ENCODE measurements at places on chromosomes 2 and 18. TPM values are rescaled to one million over a fixed set of nuclear protein-coding genes. Genes with fewer than 3 reads are reported as not detected.

DNA sequence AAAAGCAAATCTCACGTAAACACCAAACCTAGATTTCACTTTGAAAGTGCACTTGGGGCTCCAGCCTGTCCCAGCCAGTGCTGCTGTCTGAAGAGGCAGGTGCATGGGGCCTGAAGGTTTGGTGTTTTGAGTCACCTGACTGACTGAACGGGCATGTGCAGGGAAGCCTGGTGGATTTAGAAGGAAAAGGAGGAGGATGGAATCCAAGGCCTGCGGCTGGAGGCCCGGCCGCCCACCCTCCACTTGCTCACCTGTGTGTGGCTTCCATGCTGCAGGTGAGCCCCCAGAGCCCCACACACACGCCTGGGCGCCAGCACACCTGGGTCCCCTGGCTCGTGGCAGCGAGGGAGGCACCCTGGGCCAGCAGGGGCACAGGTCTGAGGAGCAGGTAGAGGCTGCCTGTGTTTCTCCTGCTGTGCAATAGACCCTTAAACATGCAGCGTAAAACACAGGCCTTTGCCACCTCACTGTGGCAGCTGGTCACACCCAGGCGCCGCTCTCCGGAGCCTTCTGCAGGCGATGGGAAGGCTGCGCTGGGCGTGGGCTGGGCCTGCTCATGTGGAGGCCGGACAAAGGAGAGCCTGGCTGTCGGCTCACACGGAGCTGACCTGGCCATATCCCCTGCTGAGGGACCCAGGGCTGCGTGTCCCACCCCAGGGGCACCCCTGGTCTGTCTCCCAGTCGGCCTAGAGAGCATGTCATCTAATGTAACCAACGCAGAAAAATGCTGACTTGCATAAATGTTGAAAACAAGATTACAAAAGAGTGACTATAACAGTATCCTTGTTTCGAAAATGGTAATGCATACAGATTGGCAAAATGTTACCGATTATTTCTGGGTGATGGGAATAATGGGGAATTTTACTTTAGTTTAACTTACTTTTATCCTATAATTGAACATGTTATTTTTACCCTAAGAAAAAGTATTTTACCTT is 71.3 kb downstream of the TMEM18 start:
- DNase-seq, result no peak

GRCh38 chr2:105697781-105698449 is 46.8 kb upstream of the NCK2 start:
- no peak for DNase-seq

CCDC68 gene
- 0.57 TPM for total RNA-seq

- DNase-seq, result no peak
These were observed 668.0 kb upstream of the FAM98A start for GRCh38 chr2:34266908-34267697.

TSPYL6 gene
- total RNA-seq, result not detected

DNA sequence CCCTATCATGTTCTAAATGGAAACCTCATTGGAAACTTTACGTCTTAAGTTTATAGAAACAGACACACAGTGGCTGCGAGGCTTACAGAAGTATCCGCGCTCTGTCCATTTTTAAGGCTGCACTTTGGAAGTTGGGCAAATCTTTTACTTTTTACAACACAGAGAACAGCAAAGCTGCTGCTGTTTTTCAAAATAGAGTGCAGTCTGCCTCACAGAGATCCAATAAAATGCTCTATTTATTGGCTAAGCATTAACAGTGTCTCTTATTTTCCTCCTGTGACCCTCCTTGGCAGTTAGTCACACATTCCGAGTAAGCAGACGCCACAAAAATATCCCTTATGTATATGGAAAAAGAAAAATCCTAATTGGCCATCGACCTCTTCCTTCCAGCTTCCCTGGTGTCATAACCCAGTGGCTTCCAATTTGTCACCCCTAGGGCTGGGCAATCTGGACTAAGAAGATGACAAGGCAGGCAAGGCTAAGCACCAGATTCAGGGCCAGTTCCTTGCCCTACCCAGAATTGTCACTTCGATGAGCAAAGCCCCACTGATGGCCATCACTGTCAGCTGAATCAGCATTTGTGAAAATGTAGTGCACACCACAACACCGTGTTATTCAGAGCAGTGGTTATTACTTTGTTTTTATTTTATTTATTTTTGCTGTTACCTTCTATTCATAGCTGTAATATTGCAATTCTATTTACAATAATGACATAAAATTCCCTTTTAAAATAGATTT is 47.7 kb upstream of the MEIS1 start:
- DNase-seq, result no peak

ST6GAL2 gene
- not detected for total RNA-seq

C2orf42 gene
- total RNA-seq, result 15.4 TPM

ITGA4 gene
- total RNA-seq, result 27.1 TPM

ALKAL2 gene
- not detected for total RNA-seq

BOLL gene
- not detected for total RNA-seq

RPRM gene
- not detected for total RNA-seq
